ENCODE measurements at places on chromosomes 11 and 22. TPM values are rescaled to one million over a fixed set of nuclear protein-coding genes. Genes with fewer than 3 reads are reported as not detected.

Gene OR51I1
- not detected for total RNA-seq

Gene MS4A6E
- total RNA-seq: not detected

Gene FEN1
- total RNA-seq: 133 TPM

Gene PAMR1
- total RNA-seq: not detected

Gene AIFM3
- not detected for total RNA-seq

Gene PLA2G3
- total RNA-seq: not detected

Gene MUC5B
- total RNA-seq: not detected

Gene RAB36
- 0.61 TPM for total RNA-seq

Gene TNNI2
- total RNA-seq: not detected

Gene OR8H1
- not detected for total RNA-seq

Gene PANX2
- 16.6 TPM for total RNA-seq

Gene PGA5
- not detected for total RNA-seq

Gene MMP27
- not detected for total RNA-seq

Gene RFPL1
- total RNA-seq: not detected

Gene CYP2D6
- total RNA-seq: 5.5 TPM

Gene HBG2
- not detected for total RNA-seq

- ATAC-seq: no peak
Observed at GRCh38 chr11:122758339-122758738, 80.0 kb upstream of the CRTAM start.

- no peak for ATAC-seq
Observed at GRCh38 chr11:63978551-63979239, 4.3 kb downstream of the COX8A start.

- ATAC-seq: peak; percentile 82
Observed at GRCh38 chr11:77127235-77127911, 673 bp upstream of the MYO7A start.

DNA sequence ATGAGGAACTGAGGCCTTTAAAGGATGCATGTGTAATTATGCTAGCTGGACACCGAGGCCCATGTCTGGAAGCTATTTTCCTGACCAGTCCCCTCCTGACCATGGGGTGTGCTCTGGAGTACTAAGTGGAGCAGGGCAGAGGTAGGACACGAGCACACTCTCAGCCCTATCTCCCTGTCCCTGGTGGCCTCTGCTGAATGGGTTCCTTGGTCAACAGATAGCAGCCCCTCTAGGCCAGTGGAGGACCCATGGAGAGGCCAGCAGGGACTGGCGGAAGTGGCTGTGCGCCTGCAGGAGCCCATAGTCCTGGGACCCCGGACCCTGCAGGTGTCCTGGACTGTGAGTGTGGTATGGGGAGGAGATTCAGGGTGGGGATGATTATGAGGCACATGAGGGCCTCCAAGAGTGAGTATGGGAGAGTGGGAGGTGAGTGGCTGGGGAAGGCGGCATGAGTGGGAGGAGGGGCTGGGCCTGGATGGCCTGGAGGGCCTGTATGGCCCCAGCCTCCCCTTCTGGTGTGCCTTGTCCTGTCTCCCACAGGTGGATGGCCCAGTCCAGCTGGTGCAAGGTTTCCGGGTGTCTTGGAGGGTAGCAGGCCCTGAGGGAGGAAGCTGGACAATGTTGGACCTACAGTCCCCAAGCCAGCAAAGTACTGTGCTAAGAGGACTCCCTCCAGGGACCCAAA, 9.5 kb downstream of the ROBO3 start:
- ATAC-seq: no peak

DNA sequence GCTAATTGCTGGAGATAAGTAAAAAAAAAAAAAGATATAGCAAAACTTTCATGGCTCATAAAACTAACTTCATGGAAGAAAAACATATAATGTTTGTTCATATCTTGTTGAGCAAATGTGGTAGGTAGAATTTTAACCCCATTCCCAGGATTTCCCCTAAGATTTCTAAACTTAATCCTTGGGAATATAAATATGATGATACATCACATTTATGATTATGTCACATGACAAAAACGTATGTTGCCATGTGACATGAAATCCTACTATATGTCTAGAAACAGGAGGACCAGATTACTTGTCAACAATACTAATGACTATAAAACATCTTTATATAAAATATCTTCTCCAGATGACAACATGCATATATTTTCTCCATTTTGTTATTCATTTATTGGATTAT, 679.0 kb upstream of the LRRC4C start:
- no peak for ATAC-seq

DNA sequence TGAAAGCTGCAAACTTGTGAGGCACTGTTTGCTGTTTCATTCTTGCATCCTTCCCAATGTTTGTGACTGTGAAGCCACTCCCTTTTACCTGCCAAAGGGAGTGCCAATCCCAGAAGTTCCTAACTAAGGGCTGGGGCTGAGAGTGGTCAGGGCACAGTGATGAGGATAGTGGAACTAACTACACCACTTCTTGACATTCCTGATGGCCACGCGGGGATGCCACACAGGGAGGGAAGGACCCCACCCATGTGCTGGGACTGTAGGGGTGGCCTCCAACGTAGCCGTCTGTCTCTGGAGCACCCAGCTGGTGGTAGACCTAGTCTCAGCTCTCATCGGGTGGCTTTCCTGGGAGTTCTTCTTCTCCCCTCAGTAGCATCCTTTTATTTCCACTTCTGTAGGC, 335.5 kb downstream of the CADM1 start:
- no peak for ATAC-seq

GRCh38 chr22:37062702-37063381, 11.3 kb downstream of the KCTD17 start:
- ATAC-seq: peak; percentile 7

GRCh38 chr22:39489094-39490068, 12.7 kb upstream of the MIEF1 start:
- no peak for ATAC-seq

DNA sequence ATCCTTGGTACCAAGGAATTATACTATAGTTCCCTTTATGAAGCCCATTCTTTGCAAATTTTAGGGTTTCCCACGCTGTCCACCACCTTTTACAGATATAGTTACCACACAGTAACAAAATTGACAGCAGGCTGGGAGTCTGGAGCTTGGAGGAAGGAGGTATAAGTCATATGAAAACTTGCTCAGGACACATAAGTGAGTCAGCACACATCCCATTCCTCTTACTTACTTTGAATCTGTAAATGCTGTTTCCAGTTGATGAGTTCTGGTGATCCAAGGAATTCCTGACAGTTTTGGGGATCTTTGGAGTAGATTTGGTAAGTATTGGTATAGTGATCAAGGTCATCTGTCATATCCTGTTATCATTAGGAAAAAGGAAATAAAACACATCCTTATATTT, 19.2 kb downstream of the GLYAT start:
- ATAC-seq: no peak

GRCh38 chr22:40178417-40179409, 988 bp downstream of the TNRC6B start:
- ATAC-seq: peak; percentile 10

GRCh38 chr11:10494636-10495463, 39.8 kb downstream of the AMPD3 start:
- ATAC-seq: no peak

GRCh38 chr22:30314915-30315314, 11.8 kb downstream of the TBC1D10A start:
- ATAC-seq: peak; percentile 88

GRCh38 chr11:116701876-116702275, 70.9 kb downstream of the BUD13 start:
- no peak for ATAC-seq

- ATAC-seq: no peak
Observed at GRCh38 chr11:107705027-107705426, 6.8 kb downstream of the SLN start.

DNA sequence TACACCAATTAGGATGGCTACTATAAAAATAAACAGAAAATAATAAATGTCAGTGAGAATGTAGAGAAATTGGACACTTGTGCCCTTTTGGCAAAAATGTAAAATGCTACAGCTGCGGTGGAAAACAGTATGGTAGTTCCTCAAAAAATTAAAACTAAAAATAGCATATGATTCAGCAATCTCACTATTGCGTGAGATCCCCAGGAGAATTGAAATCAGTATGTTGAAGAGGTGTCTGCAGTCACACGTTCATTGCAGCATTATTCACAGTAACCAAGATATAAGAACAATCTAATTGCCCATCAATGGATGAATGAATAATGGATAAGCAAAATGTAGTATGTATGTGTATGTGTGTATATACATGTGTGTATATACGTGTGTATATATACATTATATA, 6.8 kb downstream of the OR52N2 start:
- ATAC-seq: no peak

DNA sequence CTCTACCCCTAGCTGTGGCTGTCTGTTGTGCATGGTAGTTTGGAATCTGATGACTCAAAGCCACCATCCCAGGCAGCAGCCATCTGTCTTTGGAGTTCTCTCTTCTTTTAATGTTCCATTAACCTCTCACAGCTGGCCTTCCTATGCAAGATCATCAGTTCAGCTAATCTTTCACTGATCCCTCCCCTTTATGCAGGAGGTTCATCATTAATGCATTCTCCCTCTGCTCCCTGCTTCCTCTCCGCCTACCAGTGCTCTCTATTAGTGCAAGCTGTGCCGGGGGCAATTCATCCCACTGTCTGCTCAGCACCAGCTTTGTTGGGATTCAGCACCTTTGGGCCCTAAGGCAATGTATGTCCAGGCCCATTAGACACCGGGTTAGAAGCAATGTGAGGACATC, 413.0 kb upstream of the LRRC4C start:
- no peak for ATAC-seq

- no peak for ATAC-seq
Observed at GRCh38 chr11:43396617-43397016, 37.9 kb downstream of the TTC17 start.

DNA sequence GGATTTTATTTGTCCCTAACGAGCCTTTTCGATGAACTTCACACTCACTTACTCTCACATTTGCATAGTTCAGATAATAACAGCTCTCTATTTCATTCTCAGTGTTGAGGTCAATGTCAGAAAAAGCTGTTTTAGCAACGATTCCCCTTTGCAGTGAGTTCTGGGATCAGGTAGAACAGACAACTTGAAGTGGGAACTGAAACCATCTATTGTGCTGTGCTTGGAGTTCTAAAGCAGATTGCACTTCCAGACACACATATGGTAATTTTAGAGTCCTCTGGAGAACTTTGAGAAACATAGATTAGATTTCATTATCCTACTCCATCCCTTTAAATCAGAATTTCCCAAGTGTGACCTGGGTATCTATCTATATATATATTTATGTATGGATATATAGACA, 124.6 kb upstream of the BLID start:
- ATAC-seq: no peak

GRCh38 chr11:2581931-2582350, 117.9 kb downstream of the KCNQ1OT1 start:
- ATAC-seq: no peak

DNA sequence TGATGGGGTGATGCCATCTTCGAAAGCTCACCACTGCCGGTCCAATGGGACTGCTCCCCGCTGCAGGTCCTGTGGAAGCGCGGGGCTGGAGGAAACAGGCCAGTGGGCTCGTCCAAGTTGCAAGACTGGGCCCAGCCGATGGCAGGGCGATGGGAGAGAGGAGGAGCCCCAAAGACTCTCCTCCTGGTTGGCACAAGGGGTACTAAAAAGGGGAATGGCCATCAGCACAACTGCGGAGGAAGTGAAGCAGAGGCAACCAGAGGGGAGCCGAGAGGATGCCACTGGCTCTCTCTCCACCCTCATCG, 357.1 kb downstream of the SHANK2 start:
- ATAC-seq: no peak

DNA sequence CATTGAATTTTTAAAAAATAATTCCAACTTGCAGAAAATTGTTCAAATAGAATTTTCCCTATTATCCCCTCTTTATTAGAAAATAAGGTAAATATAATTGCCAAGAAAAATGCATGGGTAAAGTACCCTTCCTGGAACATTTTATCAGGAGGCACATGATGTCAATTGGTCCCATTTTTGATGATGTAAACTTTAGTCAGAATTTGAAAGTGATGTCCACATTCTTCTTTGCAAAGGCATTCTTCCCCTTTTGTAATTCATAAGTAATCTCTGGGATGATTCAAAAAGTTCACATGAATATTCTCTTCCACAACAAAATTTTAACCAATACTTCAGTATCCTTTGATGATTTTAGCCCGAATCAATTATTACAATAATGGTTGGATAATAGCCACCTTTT, 86.9 kb upstream of the ANO3 start:
- ATAC-seq: no peak

GRCh38 chr11:77173494-77173893, 45.4 kb downstream of the MYO7A start:
- no peak for ATAC-seq

- no peak for ATAC-seq
Observed at GRCh38 chr22:17976121-17976520, 48.2 kb downstream of the MICAL3 start.

DNA sequence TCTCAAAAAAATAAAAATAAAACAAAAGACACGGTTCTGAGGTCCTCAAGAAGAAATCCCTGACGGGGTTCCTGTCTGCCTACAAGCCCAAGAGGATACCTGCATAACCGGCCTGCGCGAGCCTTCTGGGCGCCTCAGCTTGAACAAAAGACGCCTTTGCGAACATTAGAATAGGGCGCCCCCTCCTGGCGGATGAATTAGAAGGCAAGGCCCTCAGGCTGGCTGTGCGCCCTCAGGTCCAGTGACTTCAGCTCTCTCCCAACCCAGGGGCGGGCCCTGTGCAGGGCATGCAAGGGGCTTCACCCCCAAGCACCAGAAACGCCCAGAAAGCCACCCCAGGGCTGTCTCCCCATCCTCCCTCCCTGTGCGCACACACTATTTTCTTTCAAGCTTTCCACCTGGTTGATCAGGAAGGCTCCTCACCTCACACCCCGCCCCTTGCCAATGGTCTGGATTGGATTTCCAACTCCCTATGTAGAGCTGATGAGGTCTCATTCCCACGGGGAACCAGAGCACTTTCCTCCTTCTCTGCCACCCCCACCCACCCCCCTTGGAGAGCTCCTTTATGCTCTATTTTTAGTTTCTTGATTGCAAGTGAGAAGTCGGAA, 273.3 kb downstream of the BUD13 start:
- peak; percentile 29 for ATAC-seq

DNA sequence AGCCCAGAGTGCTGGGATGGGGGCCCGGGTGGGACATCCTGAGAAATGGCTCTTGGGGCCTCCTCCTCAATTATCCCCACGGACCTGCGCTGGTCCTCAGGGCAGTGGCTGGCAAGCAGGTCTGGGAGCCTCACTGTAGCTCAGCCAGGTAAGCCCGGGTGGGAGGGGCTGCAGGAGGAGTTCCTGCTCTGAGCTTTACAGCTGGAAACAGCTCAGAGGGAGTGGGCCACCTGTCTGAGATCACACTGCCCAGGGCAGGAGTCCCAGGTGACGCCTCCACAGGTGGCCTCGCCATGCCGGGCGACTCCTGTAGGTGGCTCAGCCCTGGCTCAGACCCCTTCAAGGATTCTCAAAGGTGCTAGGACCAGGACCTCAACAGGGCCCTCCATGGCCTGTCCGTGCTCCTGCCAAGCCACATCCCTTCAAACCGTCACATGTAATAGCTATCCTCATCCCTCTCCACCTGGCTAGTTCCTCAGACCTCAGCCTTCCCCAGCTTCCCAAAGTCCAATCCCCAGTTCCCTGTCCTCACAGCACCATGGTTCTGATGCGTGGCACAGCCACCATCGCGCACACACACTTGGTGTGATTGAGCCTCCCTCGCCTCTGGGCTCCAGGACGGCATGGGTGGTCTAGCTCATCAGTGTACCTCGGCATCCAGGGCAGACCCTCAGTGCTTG, 3.6 kb upstream of the TSSK2 start:
- ATAC-seq: no peak

GRCh38 chr11:42925916-42926315, 385.9 kb upstream of the API5 start:
- ATAC-seq: no peak

- ATAC-seq: no peak
Observed at GRCh38 chr11:132263241-132263640, 892.8 kb downstream of the NTM start.
